ENCODE measurements at places on chromosomes 7 and 10.

DNA sequence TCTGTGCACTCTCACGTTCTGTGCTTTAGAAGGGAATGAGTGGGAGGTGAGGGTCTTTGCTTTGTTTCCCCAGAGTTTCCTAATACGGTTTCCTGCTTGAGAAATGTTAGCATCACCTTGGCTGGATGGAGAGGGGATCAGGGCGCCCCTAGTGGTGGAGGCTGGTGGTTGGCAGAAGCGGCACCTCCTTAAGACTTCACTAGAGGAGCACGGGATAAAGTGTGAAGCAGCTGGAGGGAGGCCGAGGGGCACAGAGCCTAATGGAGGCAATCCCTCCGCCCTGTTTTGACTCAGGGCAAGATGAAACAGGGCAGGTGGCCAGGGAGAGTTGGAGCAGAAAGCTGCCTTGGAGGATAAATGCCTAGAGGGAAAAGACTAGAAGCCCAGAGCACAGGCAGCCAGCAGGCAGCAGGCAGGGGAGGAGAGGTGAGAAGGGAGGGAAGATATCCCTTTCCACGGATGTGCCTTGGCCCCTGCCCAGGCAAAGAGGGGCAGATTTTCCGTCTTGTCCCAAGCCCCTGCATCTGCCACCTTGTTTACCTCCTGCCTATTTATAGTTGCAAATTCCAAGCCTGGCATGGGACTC, 56.0 kb upstream of the BTRC start:
- no peak overlapping the region for H3K4me3 ChIP-seq
- H3K27me3 ChIP-seq = peaks cover 41% of the 10 kb centered on the region

- H3K4me1 ChIP-seq = peaks cover 29% of the 10 kb centered on the region
- no peak for DNase-seq
- peak overlapping the region; percentile 37 for H3K27ac ChIP-seq
- H3K27me3 ChIP-seq = no peaks in the 10 kb centered on the region
- no peaks in the 10 kb centered on the region for H3K36me3 ChIP-seq
Measured at GRCh38 chr10:91617072-91617609, 15.7 kb downstream of the PPP1R3C start.

DNA sequence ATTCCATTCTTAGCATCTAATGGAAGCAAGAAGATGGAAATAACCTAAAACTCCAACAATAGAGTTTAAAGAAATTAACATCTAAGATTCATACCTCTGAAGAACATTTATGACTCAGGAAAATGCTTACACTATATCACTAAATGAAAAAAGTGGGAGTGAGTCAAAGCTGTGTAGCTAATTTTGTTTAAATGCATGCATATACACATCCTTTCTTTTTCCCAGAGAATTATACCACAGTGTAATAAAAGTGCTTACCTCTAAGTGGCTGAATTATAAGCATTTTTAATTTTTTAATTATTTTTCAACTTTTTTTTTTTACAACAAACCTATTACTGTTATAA, 44.3 kb downstream of the CCDC71L start:
- H3K36me3 ChIP-seq = peaks cover 18% of the 10 kb centered on the region
- H3K4me1 ChIP-seq = peaks cover 55% of the 10 kb centered on the region
- H3K27me3 ChIP-seq = no peaks in the 10 kb centered on the region

- DNase-seq = no peak
- H3K36me3 ChIP-seq = no peaks in the 10 kb centered on the region
- no peaks in the 10 kb centered on the region for H3K27me3 ChIP-seq
- no peak overlapping the region for H3K4me3 ChIP-seq
Measured at GRCh38 chr7:151838861-151839381, 38.0 kb downstream of the PRKAG2 start.

DNA sequence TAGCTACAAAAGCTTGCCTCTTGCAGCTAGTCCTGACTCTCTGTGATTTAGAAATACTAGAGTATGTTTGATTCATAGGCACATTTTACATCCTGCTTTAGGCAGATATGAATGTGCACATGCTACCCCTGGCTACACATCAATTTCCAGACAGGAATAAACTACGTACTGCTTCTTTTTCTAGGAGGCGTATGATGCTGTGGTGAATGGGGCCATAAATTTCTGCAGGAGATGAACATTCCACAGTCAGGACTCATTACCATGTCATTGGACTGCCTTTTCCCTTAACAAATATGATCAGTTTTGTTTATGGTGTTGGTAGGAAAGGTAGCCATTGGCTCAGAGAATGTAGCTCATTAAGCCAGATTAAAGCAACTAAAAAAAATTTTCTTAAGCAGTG, 50.1 kb upstream of the IFRD1 start:
- no peak for DNase-seq
- H3K4me1 ChIP-seq = no peaks in the 10 kb centered on the region
- no peak overlapping the region for H3K27ac ChIP-seq
- peaks cover 12% of the 10 kb centered on the region for H3K27me3 ChIP-seq
- H3K36me3 ChIP-seq = no peaks in the 10 kb centered on the region

DNA sequence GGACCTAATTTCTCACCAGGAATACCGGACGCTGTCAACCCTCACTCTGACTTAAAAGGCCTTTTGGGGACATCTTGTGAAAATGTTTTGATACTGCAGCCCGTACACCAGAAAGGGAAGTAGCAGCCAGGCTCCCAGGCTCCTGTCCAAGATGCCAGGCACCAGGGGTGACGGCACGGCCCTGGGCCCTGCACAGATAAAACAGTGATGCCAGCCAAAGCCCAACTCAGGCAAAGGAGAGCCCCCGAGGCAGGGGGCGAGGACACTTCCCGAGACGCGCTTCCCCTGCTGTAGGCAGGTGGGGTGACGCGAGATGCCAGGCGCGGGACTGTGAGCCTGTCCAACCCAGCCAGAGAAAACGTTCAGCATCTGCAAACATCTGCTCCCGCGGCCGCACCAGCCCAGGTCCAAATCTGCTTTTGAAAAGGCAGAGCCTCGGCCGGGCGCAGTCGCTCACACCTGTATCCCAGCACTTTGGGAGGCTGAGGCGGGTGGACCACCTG, 15.7 kb downstream of the ZFAND2A start:
- H3K36me3 ChIP-seq = no peaks in the 10 kb centered on the region
- H3K4me3 ChIP-seq = no peak overlapping the region
- no peak for DNase-seq
- no peak overlapping the region for H3K27ac ChIP-seq
- no peaks in the 10 kb centered on the region for H3K4me1 ChIP-seq

- H3K27me3 ChIP-seq = no peaks in the 10 kb centered on the region
- no peak overlapping the region for H3K4me3 ChIP-seq
- no peak for DNase-seq
Measured at GRCh38 chr7:96701258-96701657, 8.4 kb downstream of the SEM1 start.

- H3K27me3 ChIP-seq = no peaks in the 10 kb centered on the region
- DNase-seq = no peak
- H3K36me3 ChIP-seq = no peaks in the 10 kb centered on the region
- no peak overlapping the region for H3K27ac ChIP-seq
- no peaks in the 10 kb centered on the region for H3K4me1 ChIP-seq
- H3K4me3 ChIP-seq = no peak overlapping the region
Measured at GRCh38 chr7:94216944-94217461, 177.7 kb upstream of the COL1A2 start.

DNA sequence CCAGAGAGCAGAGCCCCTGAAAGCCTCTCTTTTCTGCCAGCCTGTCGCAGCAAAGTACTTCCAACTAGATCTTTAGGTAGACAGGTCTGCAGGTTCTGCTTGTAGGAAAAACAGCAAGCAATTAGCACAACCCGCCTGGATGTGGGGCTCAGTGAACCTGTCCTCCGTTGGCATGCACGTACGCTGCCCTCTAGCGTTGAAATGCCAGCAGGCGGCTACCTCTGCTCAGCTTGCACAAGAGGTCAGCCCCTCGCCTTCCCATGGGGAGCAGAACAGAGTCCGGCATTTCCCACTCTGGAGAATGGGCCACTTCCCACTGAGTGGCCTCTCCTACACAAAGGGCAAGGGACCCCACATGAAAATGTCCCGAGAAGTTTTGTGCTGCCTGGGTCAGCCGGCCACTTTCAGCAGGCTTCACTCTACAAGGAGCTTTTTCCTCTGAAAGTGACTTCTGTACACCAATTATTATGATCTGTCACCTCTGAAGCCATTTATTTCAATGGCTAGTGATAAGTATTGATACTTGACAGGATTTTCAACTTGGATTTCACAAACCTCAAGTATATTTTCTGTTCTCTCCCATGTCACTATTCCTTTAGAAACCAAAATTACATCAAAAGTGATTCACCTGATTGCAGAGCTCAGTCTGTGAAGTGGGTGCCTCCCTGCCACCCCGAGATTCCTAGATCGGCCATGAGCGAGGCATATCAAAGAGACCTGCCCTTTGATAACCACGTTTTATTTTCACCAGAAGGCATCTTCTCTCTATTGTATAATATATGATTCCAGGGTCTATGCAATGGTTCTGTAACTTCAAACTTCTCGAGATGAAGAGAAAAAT, 56.7 kb downstream of the JCAD start:
- H3K36me3 ChIP-seq = no peaks in the 10 kb centered on the region
- peaks cover 10% of the 10 kb centered on the region for H3K4me1 ChIP-seq
- H3K27ac ChIP-seq = no peak overlapping the region
- no peaks in the 10 kb centered on the region for H3K27me3 ChIP-seq
- no peak overlapping the region for H3K4me3 ChIP-seq
- DNase-seq = peak; percentile 77

GRCh38 chr10:86113983-86114382, 252.6 kb downstream of the GRID1 start:
- H3K36me3 ChIP-seq = no peaks in the 10 kb centered on the region
- H3K27me3 ChIP-seq = no peaks in the 10 kb centered on the region
- no peaks in the 10 kb centered on the region for H3K4me1 ChIP-seq
- no peak overlapping the region for H3K27ac ChIP-seq
- DNase-seq = no peak

DNA sequence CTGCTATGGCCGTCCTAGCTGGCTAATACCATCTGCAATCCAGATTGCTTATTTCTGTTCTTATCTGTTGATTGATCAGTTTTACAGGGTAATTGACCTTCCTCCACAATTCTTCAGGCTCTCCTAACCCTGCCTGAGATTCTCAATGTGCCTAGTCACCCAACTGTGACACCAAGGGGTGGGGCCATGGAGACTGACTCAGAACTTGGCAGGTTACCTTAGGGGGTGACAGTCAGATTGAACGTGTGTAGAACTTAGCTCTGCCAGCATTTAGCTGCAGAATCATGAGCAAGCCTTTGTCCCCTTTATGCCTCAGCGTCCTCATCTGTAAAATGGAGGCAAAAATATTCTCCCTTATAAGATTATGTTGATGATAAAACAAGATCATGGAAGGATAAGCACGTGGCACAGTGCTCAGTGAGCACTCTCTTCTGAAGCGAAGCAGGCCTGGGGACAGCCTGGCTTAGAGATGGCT, 19.1 kb upstream of the LEP start:
- H3K4me3 ChIP-seq = no peak overlapping the region
- no peak for DNase-seq
- no peaks in the 10 kb centered on the region for H3K4me1 ChIP-seq
- H3K27me3 ChIP-seq = peaks cover 11% of the 10 kb centered on the region
- H3K27ac ChIP-seq = no peak overlapping the region

- H3K4me3 ChIP-seq = no peak overlapping the region
- no peaks in the 10 kb centered on the region for H3K27me3 ChIP-seq
- peaks cover 8% of the 10 kb centered on the region for H3K4me1 ChIP-seq
- H3K27ac ChIP-seq = no peak overlapping the region
- no peaks in the 10 kb centered on the region for H3K36me3 ChIP-seq
Measured at GRCh38 chr7:30237271-30237695, 47.1 kb upstream of the ZNRF2 start.

- no peak overlapping the region for H3K27ac ChIP-seq
- DNase-seq = no peak
- no peaks in the 10 kb centered on the region for H3K27me3 ChIP-seq
- no peak overlapping the region for H3K4me3 ChIP-seq
- peaks cover 19% of the 10 kb centered on the region for H3K4me1 ChIP-seq
Measured at GRCh38 chr7:99004216-99004615, 125.9 kb downstream of the TRRAP start.
